ENCODE measurements at places on chromosomes 6 and 20.
A peak's percentile ranks its signal among the peaks of the same experiment; 100 is the strongest.

DNA sequence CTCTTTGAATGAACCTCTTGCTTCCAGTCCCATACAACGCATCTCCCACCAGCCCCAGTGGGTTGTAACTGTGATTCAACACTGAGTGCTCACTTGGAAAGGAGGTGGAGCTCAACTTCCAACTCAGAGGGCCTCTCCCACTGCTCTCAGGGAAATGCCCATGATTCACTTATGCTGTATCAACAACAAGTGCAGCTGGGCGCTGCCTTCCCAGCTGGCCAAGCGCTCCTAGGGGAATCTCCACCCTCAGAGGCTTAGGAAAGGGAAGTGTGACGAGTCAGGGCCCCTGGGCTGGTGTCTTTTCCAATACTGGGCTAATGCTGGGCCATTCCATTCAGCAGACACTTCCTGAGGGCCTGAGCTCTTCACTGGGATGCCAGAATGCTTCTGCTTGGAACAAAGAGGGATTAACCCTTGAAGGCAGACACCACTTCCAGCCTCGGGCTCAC, 8.1 kb upstream of the OCSTAMP start:
- DNase-seq = no peak

DNA sequence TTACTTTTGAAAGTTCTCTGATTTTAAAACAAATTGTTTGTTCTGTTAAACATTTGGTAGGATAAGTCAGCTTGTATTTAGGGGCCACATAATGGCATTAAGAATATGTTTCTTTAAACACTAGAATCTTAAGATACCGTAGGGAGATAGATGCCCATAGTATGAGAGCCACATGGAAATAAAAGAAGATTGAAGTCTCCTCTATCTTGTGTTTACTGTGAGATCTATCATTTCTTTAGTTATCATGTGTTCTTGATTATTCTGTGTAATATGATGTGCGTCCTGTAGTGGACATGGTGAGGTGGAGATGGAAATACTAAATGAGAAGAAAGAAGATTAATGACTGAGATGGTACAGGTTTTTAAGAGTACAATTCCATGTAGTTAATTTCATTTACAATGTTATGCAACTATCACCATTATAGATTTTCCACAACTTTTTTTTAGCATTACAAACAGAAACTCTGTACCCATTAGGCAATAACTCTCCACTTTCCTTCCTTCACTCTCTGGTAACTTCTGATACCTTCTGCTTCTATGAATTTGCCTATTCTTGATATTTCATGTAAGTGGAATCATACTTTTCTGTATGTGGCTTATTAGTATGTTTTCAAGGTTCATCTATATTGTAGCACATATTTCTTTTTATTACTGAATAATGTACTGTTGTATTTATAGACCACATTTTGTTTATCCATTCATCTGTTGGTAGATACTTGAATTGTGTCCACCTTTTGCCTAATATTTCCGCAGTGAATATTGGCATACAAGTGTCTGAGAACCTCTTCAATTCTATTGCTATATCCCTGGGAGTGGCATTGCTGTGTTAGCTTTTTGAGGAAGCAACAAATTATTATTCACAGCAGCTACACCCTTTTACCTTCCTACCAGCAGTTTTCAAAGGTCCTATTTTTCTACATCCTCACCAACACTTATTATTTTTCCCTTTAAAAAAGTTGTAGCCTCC, 11.5 kb downstream of the RNF146 start:
- no peak for DNase-seq

GRCh38 chr20:32674362-32674789, 635 bp upstream of the C20orf203 start:
- DNase-seq = peak; percentile 51

DNA sequence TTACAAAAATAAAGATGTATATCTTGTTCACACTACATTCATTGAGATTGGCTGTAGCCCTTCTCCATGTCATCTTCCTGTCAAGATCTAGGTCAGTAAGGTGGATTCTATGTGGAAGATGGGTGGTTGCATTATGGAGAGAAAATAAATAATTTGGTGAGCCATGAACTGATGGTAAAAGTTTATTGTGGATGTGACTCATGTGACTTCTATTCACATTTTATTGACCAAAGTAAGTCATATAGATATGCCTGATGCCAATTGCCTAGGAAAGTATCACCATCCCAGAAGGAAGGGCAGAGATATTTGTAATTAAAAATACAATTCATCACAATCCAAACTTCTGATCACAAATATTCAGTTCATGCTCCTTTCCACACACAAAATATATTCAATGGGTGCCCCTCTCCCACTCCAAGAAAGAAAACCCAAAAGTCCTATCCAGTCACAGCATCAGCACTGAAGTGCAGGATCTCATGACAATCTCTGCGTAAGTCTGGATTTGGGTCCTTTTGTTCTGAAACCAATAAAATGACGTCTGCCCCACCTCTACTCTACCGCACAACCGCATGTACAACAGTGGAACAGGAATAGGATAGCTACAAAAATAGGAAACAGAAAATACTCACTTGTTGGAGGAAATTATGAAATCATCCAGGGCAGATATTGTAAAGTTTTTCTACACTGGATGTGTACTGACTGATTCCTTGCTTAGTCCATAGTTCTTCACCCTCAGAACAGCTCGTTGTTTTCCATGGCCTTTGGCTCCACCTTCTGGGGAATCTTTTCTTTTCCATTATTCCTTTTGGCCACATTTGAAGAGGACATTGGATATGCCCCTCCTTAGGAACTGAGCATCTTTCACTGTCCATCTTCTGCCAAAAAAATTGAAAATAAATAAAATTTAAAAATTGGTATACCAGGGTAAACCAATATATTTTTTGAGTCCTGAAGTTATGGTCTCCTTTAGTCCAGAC, 16.1 kb upstream of the SLC17A3 start:
- DNase-seq = no peak

DNA sequence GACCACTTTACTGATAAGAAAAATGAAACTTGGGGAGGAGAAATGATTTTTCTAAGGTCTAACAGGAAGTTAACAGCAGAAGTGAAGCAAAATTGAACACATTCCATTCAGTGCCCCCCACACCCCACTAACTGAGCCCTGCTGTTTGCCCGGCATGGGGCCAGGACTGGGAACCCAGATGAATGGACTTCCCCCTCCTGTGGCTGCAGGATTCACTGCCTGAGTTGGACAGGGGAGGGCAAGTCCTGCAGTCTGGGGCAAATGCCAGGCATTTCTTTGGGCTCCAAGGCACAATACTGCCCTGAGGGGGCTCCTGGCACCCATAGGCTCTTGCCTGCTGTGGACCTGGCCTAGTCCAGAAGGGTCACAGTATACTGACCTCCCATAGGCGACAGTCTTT, 28.3 kb downstream of the FYN start:
- no peak for DNase-seq

DNA sequence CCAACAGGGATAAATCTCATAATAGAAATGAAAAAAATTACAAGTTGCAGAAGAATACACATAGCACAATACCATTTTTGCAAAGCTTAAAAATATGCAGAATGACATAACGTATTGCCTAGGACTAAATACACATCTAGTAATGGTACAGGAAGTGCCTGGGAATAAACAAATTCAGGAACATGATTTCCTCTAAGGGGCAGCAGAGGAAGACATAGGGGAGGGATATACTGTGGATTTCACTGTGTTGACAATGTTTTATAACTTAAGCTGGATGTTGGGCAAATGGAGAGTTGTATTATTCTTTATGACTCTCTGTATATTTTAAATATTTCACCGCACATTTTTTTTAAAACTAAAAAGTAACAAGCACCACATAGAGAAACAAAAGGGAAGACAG, 5.6 kb upstream of the GLO1 start:
- no peak for DNase-seq

GRCh38 chr6:157271441-157271840, 51.9 kb downstream of the TMEM242 start:
- no peak for DNase-seq

DNA sequence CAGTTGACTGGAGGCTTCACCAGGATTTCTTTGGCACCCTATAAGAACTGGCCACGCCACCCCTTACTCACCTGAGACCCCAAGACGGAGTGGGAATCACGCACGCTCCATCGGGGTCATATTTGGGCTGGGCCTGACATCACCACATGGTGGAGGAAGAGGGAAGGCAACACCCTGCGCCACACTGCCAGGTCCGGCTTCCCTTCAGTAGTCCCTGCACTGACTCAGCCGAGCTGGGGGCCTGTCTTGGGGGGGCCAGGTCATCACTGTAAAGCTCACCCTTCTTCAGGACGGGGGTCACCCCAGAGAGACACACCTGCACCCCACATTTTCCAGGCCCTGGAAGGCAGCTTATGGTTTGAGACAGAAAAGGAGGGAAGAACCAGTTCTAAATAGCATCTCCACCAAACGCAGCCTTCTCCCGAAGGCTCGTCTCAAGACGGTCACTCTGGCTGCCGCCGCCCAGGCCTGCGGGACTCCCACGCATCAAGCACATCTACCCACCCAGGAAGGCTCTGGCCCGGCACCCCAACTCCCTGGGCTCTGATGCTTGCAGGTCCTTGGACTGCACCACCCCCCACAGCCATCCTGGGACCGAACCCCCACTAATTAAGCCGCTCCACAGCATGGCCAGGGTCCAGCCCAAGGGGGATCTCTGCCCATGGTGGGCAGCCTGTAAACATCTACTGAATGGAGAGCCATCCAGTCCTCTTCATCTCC, 51.8 kb downstream of the GINS1 start:
- peak; percentile 45 for DNase-seq

GRCh38 chr6:12598919-12599318, 117.6 kb upstream of the PHACTR1 start:
- DNase-seq = no peak
